ENCODE measurements at places on chromosomes 4 and X.

DNA sequence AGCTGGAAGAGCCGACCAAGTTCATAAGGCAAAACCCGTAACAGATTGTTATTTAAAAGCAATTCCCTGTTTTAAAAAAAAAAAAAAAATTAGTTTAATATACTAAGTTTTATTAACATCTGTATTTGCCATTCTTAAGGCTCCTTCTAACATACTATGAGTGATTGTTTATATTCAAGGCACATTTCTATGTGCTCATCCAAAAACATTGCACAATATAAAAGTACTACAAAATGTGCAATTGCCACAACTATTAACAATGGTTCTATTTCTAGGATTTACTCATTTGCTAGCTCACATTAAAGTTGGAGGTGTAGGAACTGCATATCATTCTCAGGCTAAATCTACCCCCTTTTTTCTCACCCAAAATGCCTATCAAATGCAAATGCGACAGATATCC lies 46.1 kb downstream of the CNOT6L start:
- no peak for DNase-seq

DNA sequence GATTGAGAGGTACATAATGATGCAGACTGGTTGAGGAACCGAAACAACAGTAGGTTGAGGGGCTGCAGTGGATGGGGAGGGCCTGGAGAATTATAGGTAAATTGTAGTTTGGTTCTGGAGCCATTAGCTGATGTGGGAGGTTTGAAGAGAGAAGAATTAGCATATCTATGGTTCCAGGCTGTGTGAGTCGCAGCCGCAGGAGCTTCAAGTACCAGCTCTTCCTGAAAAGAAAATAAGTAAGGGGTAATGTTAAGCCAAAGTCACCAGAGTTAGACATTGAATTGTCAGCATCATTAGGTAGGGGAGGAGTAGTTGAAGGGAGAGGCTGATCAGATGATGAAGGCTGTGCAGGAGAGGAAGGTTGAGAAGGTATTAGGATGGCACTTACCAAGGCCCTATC lies 29.5 kb downstream of the PF4 start:
- DNase-seq = no peak

DNA sequence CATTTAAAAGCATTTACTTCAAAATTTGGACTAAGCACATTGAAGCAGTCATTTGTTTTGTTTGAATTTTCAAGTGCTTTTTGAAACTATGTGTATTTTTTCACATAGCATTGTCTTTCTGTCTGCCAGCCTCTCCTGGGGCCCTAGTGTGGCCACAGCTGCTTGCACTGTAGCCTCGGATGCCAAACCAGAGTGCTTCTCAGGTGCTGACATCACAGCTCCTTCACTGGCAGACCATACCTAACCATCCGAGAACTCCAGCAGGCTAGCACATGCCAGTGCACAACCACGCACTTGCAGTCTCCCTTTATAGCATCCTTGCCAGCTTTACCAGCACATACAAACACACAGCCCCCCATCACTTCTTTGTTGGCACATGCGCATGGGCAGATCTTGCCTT lies 1019.7 kb downstream of the STPG2 start:
- DNase-seq = no peak

DNA sequence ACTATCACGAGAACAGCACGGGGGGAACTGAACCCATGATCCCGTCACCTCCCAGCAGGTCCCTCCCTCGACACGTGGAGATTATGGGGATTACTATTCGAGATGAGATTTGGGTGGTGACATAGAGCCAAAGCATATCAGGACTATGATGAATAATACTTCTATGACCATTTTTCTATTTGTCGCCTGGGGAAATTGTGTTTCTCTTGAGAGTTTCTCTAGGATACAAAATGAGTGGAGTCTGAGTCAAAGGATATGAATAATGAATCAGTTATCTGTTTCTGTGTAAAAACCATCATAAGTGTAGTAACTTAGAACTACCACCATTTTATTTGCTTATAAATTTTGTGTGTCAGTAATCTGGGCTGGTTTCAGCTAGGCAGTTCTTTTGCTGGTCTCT lies 533.0 kb upstream of the ARX start:
- no peak for DNase-seq

GRCh38 chr4:147482281-147482680 lies 1.4 kb downstream of the EDNRA start:
- no peak for DNase-seq

GRCh38 chr4:37827030-37827685 lies 672 bp downstream of the PGM2 start:
- peak; percentile 53 for DNase-seq

DNA sequence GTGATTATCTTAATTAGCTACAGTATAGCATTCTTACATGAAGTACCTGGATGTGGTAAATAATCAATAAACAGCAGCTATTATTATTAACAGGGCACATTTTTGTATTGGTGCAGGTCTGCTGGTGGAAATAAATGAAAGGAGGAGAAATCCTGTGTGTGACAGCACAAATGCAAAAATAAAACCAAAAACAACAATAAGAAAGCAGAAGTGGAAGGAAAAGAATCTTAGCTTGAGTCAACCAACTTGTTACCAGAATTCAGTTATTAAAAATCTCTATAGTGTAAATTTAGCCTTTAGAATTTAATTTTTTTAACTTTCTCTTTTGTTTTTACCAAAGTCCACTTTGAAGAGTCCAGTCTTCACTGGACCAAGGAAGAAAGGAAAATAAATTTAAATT lies 63.1 kb upstream of the LSM6 start:
- DNase-seq = no peak

- DNase-seq = no peak
Observed at GRCh38 chr4:95469617-95470016, 79.2 kb downstream of the UNC5C start.

DNA sequence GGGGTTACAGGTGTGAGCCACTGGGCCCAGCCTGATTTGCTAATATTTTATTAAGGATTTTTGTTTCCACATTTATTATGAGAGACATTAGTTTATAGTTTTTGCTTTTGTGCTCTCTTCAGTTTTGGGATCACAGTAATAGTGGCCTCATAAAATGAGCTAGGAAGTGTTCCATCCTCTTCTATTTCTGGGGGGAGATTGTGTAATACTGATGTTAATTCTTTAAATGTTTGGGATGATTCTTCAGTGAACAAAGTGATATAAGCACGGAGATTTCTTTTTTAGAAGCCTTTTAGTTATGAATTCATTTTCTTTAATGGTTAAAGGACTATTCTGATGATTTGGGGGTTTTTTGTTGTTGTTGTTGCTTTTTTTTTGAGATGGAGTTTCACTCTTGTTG lies 41.3 kb downstream of the RBMX start:
- DNase-seq = no peak

- DNase-seq = no peak
Observed at GRCh38 chr4:26468283-26468949, 21.9 kb downstream of the CCKAR start.

DNA sequence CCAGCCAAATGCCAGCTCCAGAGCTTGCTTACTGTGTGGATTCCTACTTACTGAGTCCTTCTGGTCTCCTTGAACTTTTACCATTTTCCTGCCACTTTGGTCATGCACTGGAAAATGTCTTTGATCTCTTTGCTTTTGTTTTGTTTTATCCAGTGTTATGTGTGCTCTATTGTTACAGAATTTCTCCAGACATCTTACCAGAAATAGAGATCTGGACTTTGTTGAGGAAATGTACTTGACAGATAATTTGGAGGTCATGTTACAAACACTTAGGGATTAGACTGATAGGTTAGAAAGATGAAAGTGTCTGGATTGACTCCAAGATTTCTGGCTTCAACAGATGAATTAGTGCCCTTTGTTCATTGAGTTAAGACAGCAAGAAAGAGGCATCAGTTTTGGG lies 5.7 kb upstream of the ZNF330 start:
- DNase-seq = no peak

GRCh38 chr4:36164900-36165630 lies 79.2 kb downstream of the ARAP2 start:
- DNase-seq = no peak

- no peak for DNase-seq
Observed at GRCh38 chr4:127506283-127506682, 126.5 kb upstream of the INTU start.

- DNase-seq = no peak
Observed at GRCh38 chrX:136667446-136668168, 19.6 kb downstream of the CD40LG start.

DNA sequence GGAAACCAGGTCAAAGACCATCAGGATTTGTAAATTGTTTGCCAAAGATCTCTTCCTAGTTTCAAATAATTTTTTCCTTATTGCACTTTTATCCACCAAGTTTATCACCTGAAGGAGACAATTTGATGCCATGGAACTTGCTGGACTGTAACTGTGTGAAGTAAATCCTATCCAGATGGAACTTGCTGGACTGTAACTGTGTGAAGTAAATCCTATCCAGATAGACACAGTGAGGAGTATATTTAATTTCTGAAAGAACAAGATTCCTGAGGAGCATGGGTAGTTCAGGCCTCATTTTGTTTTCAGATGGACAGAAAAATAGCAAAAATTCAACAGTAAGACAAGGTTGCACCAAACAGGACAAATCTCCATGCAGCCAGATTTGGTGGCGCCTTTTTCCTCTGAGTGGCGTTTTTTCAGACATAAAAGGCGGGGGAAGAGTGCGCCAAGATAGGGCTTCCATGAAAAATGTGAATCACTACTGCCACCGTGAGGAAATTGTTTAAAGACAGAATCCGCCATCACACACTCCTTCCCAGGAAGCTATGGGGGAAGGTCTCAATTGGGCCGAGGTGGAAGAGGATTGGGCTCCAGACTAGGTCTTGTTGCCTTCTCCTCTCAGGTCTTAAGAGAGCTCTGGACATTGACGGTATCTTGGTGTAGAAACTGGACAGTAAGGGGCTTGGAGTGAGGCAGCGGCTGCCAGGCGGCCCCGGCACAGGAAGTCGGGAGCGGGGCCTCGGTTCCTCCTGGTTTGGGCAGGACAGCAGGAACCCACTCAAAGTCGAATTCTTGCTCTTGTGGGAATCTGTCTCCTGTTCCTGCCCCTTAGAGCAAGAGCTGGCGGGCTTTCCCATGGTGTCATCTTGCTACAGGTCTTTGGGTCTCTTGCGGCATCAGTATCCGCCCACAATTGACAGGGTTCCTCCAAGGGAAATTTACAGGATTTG lies 234.7 kb downstream of the OR13H1 start:
- peak; percentile 88 for DNase-seq

DNA sequence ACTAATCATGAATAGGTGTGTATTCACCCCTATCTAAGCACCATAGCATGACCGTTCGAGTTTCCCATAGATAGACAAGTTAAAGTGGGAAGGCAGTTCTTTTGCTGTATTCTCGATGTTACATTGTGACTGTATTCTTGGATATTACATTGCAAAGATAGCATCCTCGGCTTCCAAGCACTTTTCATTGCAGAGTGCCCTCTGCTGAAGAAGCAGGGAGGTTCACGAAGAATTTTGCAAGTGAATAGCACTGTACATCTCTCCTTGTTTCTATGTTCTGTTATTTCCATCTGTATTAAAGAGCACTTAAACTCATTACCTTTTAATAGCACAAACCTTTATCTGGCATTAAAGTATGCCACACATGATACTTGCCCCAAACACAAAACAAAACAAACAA lies 426.7 kb upstream of the ARX start:
- DNase-seq = no peak

DNA sequence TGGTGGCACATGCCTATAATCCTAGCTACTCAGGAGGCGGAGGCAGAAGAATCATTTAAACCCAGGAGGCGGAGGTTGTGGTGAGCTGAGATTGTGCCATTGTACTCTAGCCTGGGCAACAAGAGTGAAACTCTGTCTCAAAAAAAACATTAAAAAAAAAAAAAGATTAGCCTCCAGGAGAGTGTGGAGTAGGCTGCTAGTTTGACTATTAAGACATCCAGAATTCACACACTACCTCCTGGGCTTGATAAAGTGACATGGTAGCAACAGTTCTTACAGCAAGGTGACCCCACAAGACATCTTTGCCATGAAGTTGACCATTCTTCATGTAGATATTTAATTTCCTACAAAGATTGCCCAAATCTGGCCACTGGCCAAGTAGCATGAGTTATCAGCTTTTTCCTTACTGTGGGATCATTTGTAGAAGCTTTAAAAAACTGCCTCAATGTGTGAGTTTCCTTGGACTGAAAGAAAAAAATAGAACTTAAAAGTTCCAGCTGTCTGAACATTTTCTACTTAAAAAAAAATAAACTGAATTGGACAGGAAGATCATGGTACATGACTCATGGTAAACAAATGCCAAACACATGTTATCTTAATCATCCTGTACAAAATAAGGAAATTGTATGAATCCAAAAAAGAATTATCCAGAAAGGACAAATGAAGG lies 35.3 kb upstream of the SPRY1 start:
- DNase-seq = no peak

DNA sequence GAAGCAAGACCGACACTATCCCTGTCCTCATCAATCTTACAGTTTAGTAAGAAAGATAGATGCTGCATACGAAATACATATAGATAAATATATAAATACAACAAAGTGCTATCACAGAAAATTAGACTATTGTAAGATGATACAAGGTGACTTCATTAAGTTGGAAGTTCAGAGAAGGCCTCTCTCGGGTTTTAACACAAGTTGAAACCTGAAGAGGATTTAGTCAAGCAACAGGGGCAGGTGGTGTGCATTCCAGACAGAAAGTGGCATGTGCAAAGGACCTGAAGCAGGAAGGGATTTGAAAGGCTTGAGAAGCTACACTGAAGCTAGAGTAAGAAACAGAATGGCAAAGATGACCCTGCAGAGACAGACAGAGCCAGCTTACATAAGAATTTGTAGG lies 36.5 kb downstream of the USP46 start:
- DNase-seq = no peak

DNA sequence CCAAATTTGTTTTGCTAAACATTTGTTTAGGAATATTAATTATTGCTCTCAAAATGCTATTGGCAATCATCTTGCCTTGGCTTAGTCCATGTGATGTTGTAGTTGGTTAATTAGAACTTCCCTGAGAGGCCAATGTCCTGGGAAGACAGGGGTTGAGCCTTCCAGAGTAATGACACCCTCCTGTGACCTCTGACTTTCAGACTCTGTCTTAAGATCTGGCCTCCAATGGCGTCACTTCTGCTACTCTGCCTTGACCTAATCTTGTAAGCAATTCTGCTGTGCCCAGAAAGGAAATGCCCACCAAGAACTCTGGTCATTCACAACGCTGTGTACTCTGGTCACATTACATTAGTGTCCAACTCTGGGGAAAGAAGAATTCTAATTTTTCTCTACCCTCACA lies 111.9 kb downstream of the SH3RF1 start:
- DNase-seq = no peak

DNA sequence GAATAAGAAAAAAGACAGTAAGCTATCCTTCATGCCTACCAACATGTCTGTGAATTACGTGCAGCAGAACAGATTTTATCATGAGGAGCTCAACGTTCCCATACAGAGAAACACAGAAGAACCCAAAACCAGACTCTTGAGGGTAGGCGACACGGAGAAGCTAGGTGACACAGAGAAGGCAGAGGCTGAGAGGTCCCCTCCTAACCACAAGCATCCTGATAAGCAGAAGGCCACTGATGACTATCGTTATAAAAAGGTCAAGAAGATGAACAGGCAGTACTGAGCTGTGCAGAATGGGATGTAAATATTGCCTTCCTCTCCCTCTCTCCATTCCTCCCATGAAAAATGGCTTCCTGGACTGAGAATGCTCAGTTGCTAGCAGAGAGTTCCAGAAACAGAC lies 350.2 kb upstream of the BOD1L1 start:
- DNase-seq = no peak
